ENCODE measurements at places on chromosomes 1 and 21.
A peak's percentile ranks its signal among the peaks of the same experiment; 100 is the strongest.

GRCh38 chr21:31735511-31735992 lies 3.6 kb upstream of the SCAF4 start:
- H3K36me3 ChIP-seq, result no peaks in the 10 kb centered on the region
- no peak overlapping the region for H3K4me3 ChIP-seq
- no peak for DNase-seq
- peaks cover 11% of the 10 kb centered on the region for H3K4me1 ChIP-seq
- H3K27me3 ChIP-seq, result no peaks in the 10 kb centered on the region

DNA sequence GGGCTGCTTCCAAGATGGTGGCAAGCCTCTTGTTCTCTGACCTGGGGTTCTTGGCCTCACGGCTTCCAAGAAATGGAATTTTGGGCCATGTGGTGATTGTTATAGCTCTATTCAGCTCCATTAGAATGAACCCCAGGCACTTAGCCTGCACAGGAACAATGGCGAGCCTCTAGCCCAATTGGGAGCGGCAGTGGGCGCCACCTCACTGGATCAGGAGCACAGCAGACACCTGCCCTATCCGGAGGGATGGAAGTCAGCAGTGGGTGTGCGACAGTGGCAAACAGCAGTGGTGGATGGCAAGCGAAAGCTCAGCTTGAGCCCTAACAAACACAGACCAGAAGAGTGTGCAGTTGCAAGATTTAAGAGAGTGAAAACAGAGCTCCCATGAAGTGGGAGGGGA lies 230.9 kb downstream of the GPR52 start:
- no peak overlapping the region for H3K27ac ChIP-seq
- H3K4me1 ChIP-seq, result no peaks in the 10 kb centered on the region

DNA sequence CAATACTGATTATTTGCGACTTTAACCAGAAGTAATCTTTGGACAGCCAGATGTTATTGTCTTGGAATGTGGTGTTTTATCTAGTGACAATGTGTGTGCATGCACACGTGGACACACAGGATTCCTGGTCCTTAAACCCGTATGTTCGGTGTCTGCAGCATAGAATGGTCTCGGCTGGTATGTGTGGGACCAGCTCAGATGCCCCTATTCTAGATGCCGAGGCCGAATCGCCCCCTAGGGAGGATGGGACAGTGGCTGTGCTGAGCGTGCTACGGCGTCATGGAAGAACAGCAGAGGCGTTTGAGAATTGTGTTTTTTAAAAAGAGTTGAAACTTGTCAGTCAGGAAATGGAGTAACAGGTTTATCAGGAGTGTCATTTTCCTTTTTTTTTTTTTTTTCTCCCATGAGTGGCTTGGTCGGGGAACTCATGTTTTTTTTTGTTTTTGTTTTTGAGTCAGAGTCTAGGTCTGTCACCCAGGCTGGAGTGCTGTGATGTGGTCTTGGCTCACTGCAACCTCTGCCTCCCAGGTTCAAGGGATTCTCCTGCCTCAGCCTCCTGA lies 30.1 kb downstream of the SKI start:
- DNase-seq, result peak; percentile 47
- H3K4me3 ChIP-seq, result no peak overlapping the region
- peaks cover 5% of the 10 kb centered on the region for H3K36me3 ChIP-seq
- peaks cover 9% of the 10 kb centered on the region for H3K4me1 ChIP-seq
- H3K27ac ChIP-seq, result peak overlapping the region; percentile 2

DNA sequence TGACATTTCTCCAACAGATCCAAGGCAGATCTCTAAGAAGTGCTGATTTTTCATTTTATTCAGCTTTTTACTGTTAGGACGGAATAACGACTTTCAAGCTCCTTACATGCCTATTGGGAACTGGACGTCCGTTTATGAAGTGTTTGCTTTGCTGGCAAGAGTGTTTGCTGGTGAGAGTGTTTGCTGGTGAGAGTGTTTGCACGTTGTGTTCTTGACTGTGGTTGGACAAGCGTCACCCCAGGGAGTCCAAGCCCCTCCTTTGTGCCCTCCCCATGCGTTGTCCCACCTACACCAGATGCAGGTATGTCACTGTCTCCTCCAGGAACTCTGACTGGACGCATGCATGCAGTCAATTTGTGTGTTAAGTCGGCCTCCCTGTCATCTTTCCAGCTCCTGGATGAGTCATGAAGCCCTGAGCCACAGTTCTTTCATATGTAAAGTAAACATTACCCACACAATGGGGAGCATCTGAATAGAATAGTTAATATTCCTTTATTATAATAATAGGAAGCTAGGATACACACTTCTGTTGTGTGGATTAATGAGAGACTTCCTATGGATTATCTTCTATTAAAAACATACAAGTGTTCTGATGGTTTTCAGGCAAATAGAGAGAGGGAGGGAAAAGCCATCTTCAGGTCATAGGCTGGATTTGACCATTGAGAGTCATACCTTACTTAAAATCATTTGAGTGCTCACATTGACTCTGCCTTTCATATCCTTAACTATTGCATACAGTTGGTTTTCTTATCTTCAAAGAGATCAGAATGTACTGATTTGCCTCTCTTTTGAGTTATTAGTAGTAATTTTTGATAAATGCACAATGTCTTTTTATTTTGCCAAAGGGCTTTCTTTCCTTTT lies 119.2 kb downstream of the GALNT2 start:
- peaks cover 25% of the 10 kb centered on the region for H3K4me1 ChIP-seq
- H3K36me3 ChIP-seq, result no peaks in the 10 kb centered on the region
- peak overlapping the region; percentile 10 for H3K27ac ChIP-seq
- peak; percentile 92 for DNase-seq
- no peaks in the 10 kb centered on the region for H3K27me3 ChIP-seq
- no peak overlapping the region for H3K4me3 ChIP-seq

DNA sequence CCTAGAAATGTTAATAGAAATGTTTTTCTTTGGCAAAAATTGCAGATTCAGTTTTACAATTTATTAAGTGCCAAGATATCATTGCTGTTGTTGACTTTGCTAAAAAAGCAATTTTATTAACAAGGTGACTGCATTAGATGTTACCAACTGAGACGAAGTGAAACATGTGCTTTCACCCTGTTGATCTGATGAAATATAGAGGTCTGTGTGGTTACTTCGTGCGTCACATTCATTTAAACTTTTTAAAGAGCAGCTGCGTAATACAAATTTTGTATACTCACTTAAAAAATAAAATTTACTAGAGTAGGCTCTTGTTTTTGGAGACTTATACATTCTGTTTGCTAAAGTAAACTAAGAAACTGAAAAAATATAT lies 465.7 kb downstream of the USP25 start:
- H3K4me1 ChIP-seq, result peaks cover 33% of the 10 kb centered on the region
- H3K4me3 ChIP-seq, result peak overlapping the region; percentile 94
- H3K27ac ChIP-seq, result peak overlapping the region; percentile 92
- peak; percentile 57 for DNase-seq
- no peaks in the 10 kb centered on the region for H3K27me3 ChIP-seq
- no peaks in the 10 kb centered on the region for H3K36me3 ChIP-seq

Data from endothelial cell of umbilical vein (primary cell).